ENCODE measurements at places on chromosomes 5 and 9.

GRCh38 chr9:90002397-90003271 is 397.8 kb downstream of the GADD45G start:
- no peak for DNase-seq

GRCh38 chr9:121699571-121700164 is 48.2 kb downstream of the DAB2IP start:
- no peak for DNase-seq

DNA sequence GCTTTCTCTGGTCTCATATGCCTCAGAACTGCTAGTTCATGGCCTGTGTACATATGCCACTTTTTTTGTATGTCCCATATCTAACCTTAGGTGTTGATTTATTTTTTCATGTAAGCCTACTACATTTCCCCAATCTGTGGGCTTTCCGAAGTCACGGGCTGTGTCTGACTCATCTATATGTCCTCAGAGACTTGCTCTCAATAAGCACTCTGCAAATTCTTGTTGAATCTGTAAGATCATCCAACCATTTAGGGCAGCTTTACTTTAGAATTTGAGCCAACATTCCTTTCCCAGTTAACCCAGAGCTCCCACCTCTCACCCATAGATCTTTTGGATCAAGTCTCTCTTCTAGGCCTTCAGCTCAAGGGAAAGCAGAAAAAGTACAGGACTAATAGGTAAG is 263.4 kb downstream of the SEC61B start:
- DNase-seq, result no peak

DNA sequence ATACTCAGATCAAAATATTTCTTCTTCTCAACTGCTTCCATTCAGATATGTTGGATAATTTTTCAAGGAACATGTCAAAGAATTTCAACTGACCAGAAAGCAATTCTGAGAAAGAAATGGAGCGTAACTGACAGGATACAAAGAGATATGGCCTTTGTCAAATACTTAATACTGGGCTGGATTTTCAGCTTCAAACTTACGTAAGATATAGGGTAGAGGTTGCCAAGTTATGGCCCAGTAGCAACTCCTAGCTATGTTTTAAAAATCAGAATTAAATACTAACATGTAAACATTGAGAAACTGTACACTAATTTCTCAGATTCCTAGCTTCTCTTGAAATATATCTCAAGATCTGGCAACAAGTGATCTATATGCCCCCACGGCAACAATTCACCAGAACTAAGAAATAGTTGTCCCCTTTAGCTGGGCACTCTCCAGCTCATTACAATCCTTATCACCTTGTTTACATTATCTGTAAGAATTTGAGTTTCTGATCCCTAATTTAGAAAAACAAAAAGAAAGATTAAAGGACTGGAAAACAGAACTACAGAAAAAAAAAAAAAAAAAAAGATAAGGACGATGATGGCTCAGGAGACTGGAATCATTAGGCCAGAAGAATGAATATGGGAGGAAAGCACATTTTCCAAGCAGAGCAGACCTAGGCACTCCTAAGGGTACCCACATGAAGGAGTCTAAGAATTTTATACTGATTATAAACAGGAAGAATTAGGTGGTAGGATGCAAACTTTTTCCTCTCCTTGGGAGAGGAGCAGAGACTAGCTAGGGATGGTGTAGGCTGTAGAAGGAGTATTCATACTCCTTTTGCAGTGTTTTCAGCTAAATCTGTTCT is 23.0 kb downstream of the INIP start:
- DNase-seq, result no peak

DNA sequence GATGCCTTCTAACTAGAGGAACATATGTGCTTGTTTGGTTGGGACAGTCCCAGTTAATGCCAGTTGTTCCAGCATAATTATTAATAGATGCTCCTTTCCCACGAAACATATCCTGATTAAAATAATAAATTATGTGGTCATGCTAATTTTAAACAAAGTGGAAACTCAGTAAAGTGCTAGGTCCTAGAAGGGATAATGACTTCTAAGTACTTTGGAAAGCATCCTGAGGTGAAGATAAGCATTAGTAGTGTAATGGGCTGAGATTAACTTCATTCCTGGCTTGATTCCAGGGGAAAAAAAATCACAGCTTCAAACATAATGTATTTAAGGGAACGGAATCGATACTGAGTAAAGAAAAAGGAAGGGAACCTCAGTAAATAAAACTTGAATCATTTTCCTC is 213.7 kb upstream of the SNX2 start:
- DNase-seq, result no peak

DNA sequence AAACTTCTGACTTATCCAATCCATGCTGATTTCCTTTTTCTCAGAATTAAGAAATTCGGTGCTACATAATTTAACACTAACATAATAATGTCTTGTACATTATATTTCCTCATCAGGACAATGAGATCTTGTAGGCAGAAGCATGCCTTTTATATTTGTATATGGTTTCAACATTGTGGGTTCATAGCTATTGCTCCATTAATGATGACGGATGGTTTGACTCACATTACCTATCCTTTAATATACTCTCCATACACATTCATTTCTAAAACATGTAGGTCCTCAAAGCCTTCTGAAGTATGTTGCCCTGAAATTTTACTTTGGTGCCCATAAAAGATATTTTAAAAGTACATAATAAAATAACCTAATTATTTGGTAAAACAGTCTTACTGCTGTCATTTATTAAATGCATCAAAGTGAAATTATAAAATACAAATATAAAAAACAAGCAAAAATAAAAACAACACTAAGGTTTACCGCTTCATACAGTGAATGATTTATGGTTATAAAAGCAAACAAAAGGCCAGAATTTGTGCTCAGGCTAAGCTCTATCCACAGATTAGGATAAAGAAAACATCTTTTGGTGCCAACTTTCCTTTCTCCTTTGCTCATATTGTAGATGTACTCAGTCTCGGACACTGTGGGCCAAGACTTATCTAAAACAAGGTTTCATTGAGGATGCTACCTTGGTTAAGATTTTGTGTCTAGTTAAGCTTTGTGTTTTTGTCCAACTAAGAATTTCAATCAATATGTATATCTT is 61.2 kb upstream of the GCNT4 start:
- no peak for DNase-seq

- DNase-seq, result no peak
These were observed 390.3 kb upstream of the MEF2C start for GRCh38 chr5:89273289-89273688.

GRCh38 chr9:28832168-28832770 is 1259.0 kb upstream of the C9orf72 start:
- DNase-seq, result no peak

DNA sequence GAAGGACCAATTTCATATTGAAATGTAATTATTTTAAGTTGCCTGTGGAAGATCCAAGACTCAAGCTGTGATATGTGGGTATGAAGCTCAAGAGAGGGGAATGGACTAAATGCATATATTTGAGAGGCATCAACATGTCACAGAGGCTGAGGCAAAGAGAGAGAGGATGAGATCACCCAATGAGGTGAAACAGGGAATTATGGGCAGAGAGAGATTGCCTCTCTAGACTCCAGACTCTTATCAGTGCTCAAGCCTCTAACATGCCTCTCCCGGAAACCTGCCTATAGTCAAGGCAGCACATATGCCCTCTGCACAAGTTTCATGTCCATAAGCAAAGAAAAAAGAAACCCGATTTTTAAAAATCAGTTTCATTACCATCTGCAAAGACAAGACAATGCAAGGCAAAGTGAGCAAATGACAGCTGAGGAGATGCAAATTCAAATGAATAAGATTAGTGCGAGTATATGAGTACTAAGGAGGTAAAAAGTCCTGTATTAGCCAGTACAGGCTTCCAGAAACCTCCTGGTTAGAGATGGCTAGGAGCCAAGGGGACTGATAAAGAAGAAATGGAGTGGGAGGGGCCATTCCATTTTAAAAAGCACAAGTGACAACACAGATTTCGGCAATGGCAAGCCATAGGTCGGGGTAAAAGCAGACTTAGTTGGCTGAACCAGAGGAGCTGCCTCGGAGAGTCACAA is 9.4 kb downstream of the APTX start:
- no peak for DNase-seq

DNA sequence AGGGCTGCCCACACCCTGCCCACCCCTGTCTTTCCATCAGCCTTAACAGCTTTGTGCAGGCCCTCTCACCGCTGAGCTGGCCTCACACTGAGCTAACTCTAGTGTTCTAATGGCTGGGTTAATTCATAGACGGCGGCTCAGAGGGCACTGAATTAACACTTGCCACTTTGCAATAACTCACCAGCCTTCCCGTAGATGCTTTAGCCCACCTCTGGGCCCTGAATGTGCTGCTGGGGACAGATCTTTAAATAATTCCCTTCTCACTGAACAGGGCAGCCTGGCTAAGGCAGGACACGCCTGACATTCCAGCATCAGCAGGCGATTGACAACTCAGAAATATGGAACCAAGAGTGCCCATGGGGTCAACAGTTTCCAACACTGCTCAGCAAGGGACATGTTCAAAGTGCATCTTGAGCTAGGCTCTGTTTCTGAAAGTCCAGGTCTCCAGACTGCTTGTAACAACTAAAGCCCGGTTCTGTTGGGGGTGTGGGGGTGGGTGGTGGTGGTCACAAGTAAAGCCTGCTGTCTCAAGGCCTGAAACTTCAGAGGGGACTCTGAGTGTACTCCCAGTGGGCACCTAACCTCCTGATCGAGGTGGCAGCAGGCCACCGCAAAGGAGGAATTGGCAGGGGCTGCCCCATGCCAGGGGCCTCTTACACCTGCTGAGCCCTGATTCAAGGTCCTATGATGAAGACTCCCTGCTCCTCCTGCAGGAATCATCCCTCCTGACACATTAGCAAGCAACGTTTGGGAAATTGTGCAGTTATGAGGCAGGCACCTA is 248.3 kb downstream of the FSTL4 start:
- DNase-seq, result no peak

DNA sequence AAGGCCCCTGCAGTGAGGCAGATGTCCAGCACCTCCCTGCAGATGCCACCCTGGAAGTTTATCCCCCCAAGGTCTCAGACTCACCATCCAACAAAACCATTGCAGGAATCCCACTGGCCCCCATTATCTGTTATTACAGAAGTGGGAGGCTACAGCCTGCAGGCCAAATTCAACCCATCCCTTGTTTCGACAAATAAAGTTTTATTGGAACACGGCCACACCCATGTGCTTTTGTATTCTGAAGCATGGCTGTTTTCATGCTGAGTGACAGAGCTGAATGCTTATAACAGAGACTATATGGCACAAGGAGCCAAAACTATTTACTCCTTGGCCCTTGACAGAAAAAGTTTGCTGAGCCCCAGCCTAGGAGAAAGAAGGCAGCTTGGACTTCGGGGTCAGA is 428.8 kb downstream of the CDK5RAP2 start:
- no peak for DNase-seq

GRCh38 chr5:158758675-158759074 is 341.0 kb downstream of the EBF1 start:
- no peak for DNase-seq

DNA sequence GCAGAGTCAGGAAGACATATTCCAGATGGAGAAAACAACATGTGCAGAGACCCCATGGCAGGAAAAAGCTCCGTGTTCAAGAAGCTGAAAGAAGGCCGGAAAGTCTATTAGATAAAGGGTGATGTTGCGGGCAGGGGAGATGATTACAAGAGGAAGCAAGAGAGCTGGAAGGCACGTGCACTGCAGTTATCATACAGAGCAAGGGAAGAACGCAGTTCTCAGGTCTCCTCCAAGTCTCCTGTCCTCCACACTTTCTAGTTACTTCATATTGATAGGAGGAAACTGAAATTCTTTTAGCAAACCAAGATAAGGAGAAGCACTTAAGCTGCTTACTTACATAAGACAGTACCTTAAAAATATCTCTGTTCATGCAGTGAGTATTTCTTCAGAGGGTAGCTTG is 58.3 kb upstream of the PLPP6 start:
- no peak for DNase-seq

- no peak for DNase-seq
These were observed 370.6 kb upstream of the IRX4 start for GRCh38 chr5:2253040-2253975.

- DNase-seq, result no peak
These were observed 64.9 kb upstream of the CPEB4 start for GRCh38 chr5:173823274-173823644.

DNA sequence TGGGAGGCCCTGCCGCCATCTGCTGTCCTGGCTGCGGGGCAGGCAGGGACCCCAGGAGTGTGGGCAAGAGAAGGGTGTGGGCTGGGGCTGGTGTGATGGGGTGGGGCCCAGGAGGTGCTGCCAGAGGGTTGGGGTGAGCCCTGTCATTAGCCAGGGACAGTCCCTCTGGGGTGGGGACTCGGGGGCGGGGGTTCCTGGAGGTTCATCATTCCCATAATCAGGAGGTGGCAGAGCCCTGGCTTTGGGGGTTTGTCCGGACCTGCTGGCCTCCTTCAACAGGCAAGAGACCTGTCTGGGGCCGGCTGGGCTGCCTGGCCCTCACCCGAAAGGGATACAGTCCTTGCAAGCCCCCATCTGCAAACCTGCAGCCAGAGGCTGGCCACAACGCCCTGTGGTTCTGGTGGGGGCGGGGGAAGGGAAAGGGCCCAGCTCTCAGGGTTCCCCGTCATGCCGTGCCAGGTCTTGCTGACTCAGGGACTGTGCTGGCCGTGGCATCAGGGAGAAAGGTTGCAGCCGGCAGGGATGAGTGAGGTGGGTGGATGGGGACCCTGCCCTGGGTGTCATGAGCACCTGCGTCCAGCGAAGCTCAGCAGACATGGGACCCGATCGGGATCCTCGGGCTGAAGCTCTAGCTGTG is 65.2 kb downstream of the MRPL36 start:
- DNase-seq, result no peak

GRCh38 chr5:96370976-96371375 is 62.1 kb downstream of the PCSK1 start:
- DNase-seq, result no peak

DNA sequence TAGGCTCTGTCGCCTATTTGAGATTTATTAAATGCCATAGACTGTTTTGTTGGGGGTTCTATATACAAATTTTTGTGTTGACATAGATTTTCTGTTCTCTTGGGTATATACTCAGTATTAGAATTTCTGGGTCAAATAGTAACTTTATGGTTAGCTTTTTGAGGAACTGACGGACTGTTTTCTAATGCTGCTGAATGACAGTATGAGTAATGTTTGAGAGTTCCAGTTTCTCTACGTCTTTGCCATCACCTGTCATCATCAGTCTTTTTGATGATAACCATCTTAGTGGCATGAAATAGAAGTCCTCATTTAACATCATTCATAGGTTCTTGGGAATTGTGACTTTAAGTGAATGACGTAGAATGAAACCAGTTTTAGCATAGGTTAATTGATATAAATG is 60.1 kb downstream of the CCDC171 start:
- no peak for DNase-seq

DNA sequence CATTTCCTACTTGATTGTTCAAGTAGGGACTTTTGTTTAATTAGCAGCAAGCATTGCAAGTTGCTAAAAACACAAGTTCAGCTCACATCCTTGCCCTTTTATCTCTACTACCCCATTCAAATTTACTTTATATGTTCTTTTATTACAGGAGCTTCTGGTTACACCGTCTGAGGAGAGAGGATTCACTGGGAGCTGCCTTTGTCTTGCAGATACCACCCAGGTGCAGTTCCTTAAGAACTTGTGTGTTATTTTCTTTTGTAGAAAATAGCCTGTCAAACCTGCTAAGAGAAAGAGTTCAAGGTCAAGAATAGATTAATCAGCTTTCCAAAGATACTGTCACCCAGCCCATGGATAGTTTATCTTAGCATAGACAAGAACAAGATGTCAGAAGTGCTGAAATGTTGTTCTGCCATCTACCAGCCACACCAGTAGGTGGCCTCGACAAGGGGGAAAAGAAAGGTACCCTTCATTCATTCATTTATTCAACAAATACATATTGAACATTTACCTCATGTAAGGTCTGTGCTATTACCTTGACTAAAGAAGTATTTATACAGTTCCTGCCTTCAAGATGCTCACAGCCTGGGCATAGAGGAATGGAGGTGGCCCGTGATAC is 750.3 kb downstream of the MAT2B start:
- DNase-seq, result no peak
